Hair follicle dermal papilla cell (primary cell): ENCODE measurements at places on chromosomes 12 and 14. TPM values are rescaled to one million over a fixed set of nuclear protein-coding genes. Genes with fewer than 3 reads are reported as not detected.

TMEM116 gene
- 7.2 and 9.4 TPM in 2 replicates for total RNA-seq

SLC39A2 gene
- total RNA-seq, result 0.12 and 0.16 TPM in 2 replicates

TMBIM6 gene
- 356 and 360 TPM in 2 replicates for total RNA-seq

KRT6C gene
- total RNA-seq, result not detected in 2 replicates

GDF3 gene
- total RNA-seq, result not detected in 2 replicates

ARMH4 gene
- total RNA-seq, result 10.0 and 10.1 TPM in 2 replicates

BCL2L14 gene
- total RNA-seq, result not detected in 2 replicates

SIX6 gene
- total RNA-seq, result 0.16 TPM in 1 of 2 replicates, not detected in the other

CDK17 gene
- 94.2 and 122 TPM in 2 replicates for total RNA-seq
